ENCODE measurements at places on chromosomes 5 and 9.

- no peak for DNase-seq
Measured at GRCh38 chr9:105246656-105247173, 2.3 kb downstream of the SLC44A1 start.

GRCh38 chr9:82820186-82820585 is 242.8 kb downstream of the RASEF start:
- DNase-seq: no peak

- no peak for DNase-seq
Measured at GRCh38 chr5:174352681-174353080, 307.2 kb downstream of the NSG2 start.

DNA sequence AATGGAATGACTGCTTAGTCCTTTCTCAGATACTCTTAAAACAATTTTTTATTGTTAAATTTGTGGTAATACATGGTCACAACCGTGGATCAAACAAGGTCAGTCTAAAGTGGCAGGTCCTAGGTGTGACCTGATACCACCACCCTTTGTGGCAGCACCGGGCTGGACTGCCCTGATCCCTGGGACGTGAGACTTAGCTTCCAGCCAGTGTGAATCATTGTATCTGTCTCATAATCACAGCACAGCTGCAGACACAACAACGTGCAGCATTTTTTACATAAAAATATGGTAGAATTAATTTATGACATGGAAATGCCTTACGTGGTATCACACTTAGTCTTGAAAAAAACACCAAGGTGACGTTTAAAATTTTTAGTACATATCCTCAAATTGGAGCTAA is 7.8 kb downstream of the TOR1B start:
- no peak for DNase-seq

DNA sequence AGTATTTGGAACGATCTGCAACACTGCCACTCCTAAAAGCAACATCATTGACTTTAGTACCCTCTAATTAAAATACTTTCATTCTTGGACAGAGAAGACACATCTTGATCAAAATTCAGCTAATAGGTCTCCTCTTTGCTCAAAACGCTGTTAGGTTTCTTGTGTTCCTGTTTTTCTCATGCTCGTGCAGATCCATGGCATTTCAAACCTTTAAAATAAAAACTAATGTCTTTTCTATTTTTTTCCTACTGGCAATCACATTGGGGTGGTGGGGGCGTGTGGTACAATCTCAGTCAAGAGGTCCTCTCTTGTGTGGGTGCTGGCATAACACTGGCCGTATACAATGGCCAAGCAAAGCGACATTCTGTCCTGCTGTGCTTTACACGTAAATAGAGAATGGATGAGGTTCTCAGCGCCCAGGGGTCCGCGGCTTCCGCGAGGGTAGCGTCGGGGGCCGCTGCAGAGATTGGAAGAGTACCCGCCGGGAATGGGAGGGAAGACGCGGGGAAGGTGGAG is 315 bp upstream of the GPR150 start:
- no peak for DNase-seq

DNA sequence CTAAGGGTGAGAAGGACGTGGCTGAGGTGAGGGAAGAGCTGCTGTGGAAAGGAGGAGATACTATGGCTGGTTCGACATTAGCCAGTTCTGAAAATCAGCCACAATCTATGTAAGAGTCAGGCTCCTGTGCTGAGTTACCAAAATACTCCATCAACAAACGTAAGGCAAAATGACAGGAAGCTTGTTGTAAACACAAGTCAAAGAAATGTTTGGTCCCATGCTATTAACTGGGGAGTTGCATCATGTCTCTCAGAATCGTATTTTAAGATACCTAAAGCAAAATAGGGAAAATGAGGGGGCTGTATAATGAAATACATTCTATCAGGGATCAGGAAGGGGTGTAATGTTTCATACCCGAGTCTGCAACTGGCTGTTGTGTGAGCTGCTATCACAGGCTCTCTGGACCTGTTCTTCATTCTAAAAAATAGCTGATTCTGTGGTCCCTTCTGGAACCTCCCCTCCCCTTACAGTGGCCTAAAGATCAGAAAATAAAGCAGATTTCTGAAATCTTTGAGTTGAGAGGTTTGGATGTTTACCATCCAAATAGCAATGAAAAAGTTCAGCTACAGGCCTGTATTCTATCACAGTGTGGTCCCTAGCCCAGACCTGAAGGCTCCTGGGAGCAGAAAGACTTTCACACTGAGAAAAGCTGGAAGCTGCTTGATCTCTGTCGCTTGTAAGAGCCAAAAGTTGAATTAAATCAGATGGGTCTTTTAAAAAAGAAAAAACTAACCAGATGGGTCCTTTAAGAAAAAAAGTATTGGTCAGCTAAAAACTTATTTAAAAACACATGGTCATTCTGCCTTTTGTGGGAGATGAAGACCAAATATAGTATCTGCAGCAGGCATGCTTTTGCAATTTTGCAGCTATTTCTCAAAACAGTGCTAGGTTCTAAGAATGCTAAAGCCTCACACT is 97.8 kb upstream of the SMC5 start:
- no peak for DNase-seq

- DNase-seq: no peak
Measured at GRCh38 chr9:2876726-2877125, 32.8 kb upstream of the PUM3 start.

DNA sequence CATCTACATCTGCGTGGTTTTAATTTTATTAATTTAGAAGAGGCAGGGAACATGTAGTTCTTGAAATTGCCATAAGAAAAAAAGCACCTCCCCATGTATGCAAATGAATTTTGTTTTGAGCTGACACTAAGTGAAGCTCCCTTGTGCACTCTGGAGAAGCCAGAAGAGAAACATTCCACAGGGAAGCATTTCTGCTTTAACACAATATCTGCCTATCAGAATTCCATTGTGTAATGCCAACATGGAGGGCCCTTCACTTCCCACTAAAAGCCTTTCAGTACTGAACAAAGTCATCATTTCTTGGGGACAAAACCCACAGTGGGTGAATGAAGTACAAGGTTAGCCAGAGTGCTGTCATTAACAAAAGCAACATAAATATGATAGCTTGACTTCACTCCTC is 59.7 kb downstream of the PRELID2 start:
- DNase-seq: no peak

DNA sequence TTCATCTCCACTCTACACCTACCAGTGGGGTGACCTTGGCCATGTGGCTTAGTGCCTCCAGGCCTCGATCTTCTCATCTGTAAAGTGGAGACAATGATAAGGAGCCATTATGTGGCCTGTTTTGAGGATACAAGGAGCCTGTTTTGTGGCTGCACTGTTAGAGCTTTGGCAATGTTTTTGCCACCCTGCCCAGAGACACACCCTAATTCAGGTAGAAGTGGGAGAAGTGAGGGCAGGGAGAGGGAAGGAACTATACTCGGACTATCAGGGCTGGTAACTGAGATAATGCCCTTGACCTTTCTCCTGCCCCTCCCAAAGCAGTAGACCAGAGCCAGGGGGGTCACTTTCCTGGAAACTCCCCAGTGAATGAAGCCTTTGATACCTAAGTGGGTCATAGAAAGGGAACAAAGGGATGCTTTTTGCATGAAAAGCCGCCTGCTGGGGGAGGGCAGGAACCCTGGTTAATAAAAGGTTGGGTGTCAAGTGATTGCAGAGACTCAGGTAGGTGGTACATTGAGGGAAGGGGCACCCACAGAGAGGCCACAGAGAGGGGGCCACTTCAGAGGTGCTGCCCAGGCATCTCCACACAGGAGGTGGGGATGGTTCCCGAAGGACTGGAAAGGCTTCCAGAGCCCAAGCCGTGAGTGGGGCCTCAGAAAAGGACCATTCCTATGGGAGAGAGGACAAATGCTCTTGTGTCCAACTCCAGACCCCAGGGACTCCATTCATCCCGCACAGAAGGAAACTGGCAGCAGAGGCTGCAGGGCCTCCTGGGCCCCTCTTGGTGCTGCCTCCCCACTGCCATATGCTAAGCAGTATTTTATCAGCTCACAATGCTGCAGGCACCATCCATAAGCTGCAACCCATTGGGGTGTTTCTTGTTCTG is 42.3 kb upstream of the VDAC1 start:
- no peak for DNase-seq

DNA sequence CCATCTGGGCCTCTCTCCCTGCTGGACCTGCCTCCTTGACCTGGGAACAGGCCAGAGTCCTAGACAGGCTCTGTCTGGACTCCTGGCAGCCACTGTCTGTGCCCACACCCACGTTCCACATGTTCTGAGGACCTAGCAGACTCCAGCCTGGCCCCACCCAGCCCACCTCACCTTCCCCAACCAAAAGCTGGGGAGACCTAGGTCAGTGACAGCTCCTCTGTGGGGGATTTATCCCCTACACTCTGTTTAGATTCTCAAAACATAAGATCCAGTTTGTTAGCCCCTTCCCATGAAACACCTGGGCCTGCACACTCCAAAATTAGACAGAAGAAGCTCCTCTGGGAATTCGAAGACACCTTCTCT is 59.8 kb upstream of the ADAMTS2 start:
- DNase-seq: no peak

- no peak for DNase-seq
Measured at GRCh38 chr5:157130925-157131324, 11.7 kb downstream of the MED7 start.
